ENCODE measurements at places on chromosomes 11 and 22.

DNA sequence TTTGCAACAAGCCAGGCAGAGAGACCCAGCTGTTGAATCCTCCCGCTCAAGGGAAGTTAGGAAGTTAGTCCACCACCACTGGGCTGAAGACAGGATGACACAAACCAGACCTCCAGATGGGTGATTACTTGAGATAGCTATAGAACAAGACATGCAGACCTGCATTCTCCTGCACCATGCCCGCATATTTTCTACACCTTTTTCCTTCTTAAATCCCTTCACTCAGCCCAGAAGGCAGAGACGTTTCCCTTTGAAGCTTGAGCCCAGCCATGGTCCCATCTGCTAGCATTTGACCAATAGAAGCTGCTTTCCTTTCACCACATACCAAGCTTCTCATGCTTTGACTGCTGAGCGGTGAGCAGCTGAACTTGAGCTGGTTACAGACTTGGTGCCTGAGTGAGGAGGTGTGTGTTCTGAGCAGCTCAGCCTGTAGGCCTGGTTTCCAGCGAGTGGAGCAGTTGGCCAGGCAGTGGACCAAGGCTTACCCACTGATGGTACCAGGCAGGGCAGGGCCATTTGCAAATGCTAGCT is 29.2 kb upstream of the CBX6 start:
- DNase-seq, result peak; percentile 76

DNA sequence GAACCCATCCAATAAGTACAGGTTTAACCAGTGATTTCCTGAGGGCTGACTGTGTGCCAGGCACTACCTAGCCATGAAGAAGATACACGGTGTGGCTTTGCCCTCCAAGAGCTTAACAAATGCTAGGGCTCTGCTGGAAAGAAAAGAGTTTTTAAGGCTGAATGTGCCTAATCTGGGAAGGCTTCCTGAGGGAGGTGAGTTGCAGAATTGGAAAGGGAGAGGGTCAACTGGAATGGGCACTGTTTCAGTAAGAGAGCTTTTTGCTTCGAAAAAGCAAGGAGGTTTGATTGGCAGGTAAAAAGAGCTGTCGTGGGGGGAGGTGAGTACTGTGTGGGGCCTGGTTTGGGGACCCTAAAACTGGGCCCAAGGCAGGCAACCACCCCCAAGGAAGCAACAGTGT is 2.7 kb downstream of the FAM83F start:
- DNase-seq, result no peak

- peak; percentile 95 for DNase-seq
These were observed 9.2 kb upstream of the PRSS23 start for GRCh38 chr11:86790867-86791849.

DNA sequence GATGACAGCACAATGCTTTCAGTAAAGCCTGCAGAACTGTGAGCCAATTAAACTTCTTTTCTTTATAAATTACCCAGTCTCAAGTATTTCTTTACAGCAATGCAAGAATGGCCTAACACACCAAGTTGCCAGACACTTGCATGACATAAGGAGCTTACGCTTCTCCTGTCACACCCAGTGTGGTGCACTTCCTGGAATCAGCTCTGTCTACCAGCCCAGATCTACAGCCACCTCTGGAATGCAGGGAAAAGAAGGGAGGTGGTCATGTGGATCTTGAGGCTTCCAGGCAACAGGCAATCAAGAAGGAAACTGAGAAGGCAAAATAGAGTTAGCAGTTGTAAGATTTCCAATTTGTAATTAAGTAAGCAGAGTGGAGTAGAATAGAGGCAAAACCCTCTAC is 37.4 kb upstream of the SESN3 start:
- DNase-seq, result no peak

GRCh38 chr11:116119158-116119557 is 614.9 kb upstream of the CADM1 start:
- no peak for DNase-seq

DNA sequence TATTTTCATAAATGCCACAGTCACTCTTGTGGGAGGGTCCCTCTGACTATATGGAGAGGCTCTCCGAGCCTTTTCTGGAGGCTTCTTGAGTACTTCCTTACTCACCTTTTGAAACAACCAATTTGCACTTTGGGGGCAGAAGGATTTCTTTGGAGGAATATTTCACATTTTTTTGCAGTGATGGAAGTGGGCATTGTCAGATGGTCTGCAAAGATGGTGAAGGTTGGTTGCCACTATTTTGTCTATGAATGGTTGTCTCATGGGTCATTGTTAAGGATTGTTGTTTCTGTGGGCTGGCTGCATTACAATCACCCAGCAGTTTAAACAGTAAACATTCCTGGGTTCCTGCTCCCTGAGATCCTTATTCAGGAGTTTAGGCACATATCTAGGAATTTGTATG is 388.2 kb downstream of the TMEM135 start:
- DNase-seq, result no peak

DNA sequence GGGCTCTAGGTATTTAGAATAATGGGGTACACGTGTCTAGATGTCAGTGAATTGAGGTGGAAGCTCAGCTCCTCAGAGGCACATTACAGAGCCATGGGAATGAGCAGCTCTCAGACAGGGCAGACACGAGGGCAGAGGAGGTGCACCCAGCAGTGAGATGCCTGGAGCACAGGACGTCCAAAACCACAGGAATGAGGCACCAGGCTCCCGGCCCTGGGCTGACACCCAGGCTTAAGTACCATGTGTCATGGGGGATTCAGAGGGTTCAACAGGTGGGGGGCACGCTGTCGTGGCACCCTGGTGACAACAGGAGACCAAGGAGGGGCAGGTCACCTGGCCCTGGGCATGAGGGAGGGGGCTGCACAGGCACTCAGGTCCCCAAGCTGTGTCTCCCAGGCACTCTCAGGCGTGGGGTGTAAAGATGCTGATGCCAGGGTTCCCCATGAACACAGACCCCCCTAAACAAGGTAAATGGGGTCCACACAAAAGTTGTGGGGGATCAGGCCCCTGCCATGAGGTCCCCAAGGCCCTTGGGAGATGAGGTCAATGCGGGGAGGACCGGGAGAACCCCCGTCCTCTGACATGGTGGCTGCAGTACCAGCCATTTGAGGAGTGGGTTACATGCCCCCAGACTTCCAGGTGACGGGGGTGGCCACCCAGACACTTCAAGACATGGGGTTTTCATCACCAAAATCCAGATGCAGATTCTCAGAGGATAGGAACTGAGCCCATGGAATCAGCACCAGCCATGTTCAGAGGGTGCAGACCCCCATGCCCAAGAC is 5.6 kb upstream of the SYT8 start:
- peak; percentile 87 for DNase-seq
